Activated T-cell treated with anti-CD3 and anti-CD28 coated beads for 48 hours (primary cell): ENCODE measurements at places on chromosomes 6 and 20.

GRCh38 chr6:149209871-149210775 is 107.4 kb upstream of the TAB2 start:
- DNase-seq = no peak

GRCh38 chr6:139247618-139248017 is 44.2 kb downstream of the TXLNB start:
- DNase-seq = no peak

DNA sequence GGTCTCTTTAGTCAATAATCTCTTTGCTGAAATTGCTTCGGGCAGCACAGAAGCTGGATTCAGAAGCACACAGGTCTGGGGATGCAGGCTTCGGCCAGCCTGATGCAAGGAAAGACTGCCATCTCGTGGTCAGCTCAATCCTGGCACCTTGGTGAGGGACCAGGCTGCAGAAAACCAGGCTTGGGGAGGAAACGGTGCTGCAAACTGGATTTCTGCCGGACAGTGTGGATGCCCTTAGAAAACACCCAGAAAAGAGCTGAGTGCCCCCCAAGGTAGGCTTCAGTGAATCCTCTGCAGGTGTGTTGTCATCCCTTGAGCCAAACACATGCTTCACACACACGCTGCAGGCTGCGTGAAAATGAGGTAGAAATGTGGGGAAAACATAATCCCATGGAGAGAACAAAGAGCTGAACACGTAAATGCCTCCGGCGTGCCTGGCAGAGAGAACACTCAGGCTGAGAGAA is 89.8 kb upstream of the PAX1 start:
- peak; percentile 37 for DNase-seq

DNA sequence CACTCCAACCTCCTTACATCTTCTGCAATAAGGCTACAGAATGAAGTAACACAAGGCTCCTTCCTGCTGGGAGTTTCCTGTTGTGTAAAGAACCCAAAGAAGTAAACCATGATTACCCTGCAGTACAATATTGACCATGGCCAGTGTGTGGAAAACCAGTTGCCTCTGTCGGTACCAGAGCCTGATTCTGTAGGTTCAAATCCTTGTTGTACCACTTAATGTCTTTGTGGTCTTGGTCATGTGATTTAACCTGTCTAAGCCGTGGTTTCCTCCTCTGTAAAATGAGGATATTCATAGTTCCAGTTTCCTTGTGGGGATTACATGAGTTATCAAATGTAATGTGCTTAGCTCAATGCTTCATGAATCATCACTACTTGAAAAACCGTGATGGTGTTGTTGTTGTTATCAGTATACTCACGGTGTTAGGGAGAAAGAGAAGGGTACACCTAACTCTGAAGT is 60.3 kb upstream of the PRELID3B start:
- no peak for DNase-seq

DNA sequence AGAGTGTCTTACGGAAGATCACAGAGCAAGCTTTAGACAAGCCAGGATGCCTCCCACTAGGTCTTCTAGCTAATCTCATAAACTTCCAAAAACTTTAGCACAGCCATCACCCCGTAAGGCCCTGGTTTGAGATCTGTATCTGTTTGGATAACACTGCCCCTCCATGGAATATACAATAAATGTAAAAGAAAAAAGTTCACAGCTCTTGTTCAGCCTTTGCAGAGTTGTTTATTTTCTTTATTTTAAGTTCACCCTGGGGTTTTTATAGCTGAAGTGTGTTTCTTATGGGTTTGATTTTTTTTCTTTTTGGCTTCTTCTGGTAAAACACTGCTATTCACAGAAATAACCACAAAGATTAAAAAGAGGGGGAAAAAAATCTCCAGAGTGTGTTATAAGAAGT is 125.6 kb downstream of the EYA2 start:
- DNase-seq = no peak

GRCh38 chr20:5691918-5692618 is 58.1 kb upstream of the SHLD1 start:
- DNase-seq = no peak

GRCh38 chr6:137471497-137471896 is 22.7 kb downstream of the OLIG3 start:
- no peak for DNase-seq

DNA sequence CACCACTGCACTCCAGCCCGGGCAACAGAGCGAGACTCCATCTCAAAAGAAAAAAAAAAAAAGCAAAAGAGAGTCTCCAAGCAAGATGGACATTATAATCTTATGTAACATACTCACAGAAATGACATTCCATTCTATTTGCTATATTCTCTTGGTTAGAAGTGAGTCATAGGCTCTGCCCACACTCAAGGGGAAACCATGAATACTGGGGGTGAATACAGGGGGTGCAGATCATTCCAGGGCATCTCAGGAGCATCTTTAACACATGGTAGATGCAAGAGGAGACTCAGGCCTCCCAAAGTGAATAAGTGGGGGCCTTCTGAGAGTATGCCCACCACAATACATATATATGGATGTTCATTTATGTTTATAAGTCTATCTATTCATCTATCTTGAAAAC is 18.3 kb upstream of the RANBP9 start:
- no peak for DNase-seq

- no peak for DNase-seq
Measured at GRCh38 chr6:116287689-116288282, 8.1 kb upstream of the TSPYL1 start.

DNA sequence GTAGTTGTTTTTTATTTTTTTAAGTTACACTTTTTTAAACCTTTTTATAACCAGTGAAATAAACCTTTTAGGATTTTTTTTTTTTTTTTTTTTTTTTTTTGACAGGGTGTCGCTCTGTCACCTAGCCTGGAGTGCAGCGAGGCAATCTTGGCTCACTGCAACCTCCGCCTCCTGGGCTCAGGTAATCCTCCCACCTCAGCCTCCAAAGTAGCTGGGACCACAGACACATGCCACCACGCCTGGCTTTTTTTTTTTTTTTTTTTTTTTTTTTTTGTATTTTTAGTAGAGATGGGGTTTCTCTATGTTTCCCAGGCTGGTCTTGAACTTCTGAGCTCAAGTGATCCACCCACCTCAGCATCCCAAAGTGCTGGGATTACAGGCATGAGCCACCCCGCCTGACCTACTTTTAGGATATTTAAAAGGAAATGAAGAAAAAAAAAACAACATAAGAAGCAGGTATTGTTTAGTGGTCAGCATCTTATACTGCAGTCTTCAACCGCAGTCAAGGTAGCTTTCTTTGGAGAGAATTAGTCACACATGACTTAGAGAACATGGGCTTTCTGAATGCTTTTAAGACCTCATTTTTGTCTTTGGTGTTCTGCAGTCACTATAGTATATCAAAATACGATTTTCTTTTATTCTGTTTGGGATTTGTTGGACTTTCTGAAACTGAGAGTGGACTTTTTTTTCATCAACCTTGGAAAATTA is 1.6 kb downstream of the POLR1H start:
- no peak for DNase-seq

DNA sequence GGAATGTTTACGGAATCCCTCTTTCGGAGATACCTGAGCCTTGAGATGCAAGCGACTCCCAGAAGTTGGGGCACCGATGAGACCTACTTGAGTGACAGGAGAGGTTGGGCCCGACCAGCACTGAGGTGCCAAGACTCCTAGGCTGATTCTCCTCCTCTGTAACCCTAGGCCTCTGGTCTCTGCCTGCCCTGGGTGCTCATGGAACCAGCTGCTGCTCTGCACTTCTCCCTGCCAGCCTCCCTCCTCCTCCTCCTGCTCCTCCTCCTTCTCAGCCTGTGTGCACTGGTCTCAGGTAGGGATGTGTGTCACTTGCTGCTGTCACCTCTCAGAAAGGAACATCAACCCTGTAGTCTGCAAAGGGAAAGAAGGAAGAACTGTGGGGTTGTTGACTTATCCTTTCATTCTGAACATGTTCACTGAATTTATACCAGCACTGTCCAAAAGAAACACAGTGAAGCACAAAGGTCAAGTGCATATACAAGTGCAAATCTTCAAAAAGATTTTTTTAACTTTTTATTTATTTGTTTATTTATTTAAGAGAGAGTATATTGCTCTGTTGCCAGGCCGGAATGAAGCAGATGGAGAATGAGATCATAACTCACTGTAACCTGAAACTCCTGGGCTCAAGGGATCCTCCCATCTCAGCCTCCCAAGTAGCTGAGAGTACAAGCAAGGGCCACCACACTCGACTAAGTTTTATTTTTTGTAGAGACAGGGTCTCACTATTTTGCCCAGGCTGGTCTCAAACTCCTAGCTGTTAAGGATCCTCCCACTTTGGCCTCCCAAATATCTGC is 913 bp downstream of the BTN2A2 start:
- no peak for DNase-seq

- no peak for DNase-seq
Measured at GRCh38 chr20:63424613-63425012, 47.8 kb downstream of the KCNQ2 start.

DNA sequence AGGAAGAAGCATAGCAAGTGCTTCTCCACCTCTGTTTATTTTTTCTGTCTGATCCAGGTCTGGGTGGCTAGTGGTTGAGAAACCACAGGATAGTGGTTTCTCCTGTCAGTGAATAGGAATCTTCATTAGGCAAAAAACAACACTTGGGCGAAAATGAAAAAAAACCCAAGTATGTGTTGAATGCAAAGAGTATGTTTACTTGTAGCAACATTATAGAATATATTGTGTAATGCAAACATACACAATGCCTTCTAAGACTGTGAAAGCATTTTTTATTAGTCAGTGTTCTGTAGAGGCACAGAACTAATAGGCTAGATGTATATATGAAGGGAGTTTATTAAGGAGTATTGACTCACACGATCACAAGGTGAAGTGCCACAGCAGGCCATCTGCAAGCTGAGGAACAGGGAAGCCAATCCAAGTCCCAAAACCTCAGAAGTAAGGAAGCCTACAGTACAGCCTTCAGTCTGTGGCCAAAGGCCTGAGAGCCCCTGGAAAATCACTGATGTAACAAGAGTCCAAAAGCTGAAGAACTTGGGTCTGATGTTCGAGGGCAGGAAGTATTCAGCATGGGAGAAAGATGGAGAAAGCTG is 111.1 kb downstream of the UST start:
- no peak for DNase-seq

DNA sequence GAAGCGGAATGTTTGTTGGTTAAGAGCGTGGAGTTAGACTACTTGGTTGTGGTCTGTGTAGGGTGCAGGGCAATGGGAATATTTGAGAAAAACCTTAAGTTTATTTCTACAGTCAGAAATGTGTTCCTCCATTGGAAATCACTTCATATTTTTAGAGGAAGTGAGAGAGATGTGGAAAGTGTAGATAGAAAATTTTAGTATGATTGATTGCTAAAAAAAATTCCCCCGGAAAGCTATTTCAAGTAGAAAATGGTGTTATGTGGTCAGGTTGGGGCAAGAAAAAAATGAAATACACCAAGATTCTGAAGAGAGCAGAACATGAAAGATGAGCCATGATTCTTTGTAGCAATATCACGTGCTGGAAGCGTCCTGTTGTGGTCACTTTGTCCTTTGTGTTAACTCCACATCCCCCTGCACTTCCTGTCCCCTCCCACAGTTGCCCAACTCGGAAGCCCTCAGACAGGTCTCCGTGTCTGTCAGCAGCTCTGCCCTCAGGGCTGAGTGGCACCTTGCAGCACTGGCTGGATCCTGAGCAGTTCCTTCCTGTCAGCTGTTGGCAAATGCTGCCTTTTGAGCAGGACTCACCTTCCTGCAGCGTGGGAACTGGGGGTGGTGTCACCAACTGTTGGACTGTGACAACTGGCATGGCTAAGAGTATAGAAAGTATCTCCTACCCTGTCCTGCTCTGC is 137.5 kb upstream of the SLC24A3 start:
- DNase-seq = no peak

GRCh38 chr6:156347246-156347645 is 429.9 kb upstream of the ARID1B start:
- no peak for DNase-seq

GRCh38 chr6:95094751-95095663 is 482.3 kb upstream of the MANEA start:
- no peak for DNase-seq

DNA sequence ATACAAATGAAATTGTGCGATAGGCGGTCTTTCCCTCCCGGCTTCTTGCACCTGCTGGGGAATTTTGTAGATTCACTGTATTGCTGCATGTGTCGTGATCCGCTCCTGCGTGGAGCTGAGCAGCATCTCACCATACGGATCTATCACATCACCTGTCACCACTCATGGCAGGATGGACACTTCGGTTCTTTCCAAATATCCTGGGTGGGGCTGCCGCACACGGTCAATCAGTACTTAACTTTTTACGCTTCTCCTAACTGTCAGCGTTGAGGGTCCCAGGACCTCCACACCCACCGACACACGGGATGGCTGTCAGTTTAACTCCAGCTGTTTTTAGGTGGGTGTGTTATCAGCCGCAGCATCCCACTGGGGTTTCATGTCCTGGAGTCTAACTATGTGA is 19.2 kb downstream of the TAF4 start:
- no peak for DNase-seq

DNA sequence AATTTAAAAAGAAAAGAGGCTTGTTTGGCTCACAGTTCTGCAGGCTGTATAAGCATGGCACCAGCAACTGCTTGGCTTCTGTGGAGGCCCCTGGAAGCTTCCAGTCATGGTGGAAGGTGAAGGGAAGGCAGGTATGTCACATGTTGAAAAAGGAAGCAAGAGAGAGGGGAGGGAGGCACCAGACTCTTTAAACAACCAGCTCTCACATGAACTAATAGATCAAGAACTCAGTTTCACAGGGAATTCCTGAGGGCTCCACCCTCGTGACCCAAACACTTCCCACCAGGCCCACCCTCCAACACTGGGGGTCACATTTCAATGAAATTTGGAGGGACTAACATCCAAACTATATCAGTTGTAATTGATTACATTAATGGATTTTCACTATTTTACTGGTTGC is 127.9 kb upstream of the MLIP start:
- no peak for DNase-seq

- no peak for DNase-seq
Measured at GRCh38 chr20:46683939-46684750, 5.1 kb downstream of the TP53RK start.

GRCh38 chr6:16236009-16236501 is 2.3 kb upstream of the GMPR start:
- DNase-seq = no peak

DNA sequence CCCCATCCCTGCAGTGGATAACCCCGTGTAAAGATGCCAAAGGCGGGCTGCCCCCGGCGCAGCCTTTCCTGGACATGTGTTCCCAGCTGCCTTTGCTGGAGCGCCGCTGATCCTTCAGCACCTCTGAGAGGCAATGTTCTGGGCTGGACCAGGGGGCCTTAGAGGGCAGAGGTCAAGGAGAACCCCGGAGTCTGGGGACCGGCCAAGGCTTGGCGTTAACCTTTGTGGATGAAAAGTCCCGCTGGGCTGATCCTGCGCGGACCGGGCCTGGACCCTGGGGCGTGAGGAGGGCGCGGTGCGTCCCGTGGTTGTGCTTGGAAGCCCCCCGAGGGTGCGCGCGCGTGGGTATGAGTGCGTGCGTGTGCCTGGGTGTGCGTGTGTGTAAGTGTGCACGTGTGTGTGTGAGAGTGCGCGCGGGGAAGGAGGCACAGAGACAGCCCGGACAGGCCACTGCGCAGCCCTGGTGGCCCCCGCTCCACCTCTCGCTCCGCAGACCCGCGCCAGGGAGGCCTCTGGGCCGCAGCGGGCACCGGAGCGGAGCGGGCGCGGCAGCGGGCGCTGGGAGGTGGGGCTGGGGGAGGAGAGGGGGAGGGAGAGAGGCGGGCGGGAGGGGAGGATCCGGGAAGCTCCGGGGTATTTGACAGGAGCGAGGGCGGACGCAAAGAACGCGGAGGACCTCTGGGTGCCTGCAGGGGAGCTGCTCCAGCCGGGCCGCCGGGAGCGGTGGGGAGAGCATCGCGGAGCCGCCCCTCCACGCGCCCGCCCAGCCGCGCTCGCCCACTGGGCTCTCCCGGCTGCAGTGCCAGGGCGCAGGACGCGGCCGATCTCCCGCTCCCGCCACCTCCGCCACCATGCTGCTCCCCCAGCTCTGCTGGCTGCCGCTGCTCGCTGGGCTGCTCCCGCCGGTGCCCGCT is at the start of gene SMOC2:
Gene SMOC2 (plus strand): TSS at position 665 of the 914 bp plus-strand sequence. CDS start 187 bp downstream, at position 852.
- DNase-seq = no peak
